Stimulated activated CD8-positive, alpha-beta memory T cell treated with anti-CD3 and anti-CD28 coated beads, Interleukin-12 subunit alpha, Interleukin-12 subunit beta, amount 100 ng/mL, for 4 hours (primary cell): ENCODE measurements at places on chromosomes 3 and 15.

GRCh38 chr3:38805765-38806386, 10.1 kb downstream of the SCN10A start:
- DNase-seq: no peak

DNA sequence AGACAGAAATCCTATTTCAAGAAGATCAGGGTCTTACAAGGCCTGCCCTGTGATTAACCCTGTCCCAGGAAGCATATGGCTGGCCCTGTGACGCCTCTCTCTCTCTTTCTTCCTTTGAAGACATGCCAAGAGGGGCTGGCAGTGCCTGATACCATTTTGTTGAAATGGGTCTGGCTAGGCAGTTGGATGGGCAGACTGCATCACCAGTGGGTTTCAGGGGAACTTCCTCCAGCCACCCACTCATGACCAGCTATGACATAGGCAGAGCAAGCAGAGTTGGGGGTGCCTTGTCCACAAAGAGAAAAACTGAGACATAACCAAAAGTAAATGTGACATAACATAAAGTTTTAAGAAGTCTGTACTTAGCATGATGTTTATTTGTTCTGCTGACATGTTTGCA, 31.4 kb upstream of the MANF start:
- no peak for DNase-seq

GRCh38 chr3:61627768-61628185, 66.4 kb downstream of the PTPRG start:
- DNase-seq: no peak

- no peak for DNase-seq
These were observed 5.3 kb downstream of the EIF4A2 start for GRCh38 chr3:186788482-186789370.

DNA sequence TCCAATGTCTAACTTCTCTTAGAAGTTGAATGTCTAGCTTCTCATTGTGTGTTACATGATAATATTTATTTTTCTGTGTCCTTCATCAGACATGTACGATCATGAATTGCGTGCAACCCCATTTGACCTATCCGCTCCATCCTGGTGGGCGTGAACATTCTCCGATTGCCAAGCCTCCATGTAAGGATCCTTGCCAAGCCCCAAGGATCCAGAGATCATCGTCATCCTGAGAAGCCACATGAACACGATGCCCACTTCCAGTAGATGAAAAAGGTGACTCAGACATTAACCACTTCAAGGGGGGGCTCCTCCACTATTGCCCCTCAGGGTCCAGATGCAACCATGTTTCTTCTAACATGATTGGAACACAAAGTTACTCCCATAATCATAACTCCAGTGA, 25.5 kb upstream of the KNG1 start:
- no peak for DNase-seq

DNA sequence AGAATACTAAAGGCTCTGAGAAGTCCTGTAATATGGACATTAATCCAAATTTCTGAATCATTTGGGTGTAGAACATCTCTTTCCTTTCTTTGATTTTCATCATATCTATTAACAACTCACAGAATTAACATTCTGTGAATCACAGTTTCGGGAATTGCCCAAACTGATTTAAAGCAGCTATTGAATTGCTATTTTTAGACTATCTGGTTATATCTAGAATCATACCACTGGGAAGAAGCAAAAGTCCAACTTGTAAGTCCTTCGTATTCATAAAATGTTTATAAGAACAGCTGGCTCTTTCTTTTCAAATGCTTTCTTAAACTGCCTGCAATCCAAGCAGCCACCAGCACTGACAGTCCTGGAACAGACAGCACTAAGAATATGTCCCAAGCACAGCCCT, 733.0 kb downstream of the NTRK3 start:
- no peak for DNase-seq

GRCh38 chr3:55654123-55654760, 167.1 kb upstream of the WNT5A start:
- no peak for DNase-seq

GRCh38 chr3:161163297-161163696, 57.8 kb upstream of the NMD3 start:
- DNase-seq: no peak

GRCh38 chr3:176174060-176174459, 1023.2 kb downstream of the TBL1XR1 start:
- no peak for DNase-seq

DNA sequence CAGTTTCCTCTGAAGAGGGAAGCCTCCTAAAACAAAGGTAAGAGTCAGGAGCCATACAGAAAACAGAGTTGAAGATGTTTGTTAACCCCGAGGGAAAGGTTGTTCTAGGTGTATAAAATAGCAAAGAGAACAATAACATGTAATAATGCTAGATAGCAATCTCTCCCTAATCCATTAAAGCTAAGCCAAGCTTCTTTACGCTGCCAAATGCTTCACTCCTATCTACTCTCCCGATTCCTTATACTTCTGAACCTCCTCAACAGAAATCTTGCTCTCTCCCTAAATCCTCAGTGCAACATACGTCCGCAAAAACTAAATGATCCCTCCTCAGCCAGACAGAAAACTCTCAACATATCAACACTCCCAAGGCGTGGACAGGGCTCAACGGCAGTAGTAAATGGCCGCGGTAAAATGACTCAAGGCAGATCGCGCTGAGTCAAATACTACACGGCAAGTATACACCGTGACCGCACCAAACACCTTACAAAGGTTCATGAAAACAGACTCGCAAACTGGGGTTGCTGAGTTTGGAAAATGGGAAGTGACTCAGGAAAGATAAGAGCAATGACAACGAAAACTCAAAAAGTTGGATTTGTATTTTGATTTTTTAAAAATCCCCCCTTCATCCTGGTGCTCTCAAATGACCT, 682 bp downstream of the CLDND1 start:
- DNase-seq: peak; percentile 27

GRCh38 chr3:101725890-101726275, 1.5 kb downstream of the CEP97 start:
- DNase-seq: no peak

- no peak for DNase-seq
These were observed 2.2 kb upstream of the CALML4 start for GRCh38 chr15:68207176-68207935.

GRCh38 chr3:171351676-171352075, 108.5 kb downstream of the TNIK start:
- DNase-seq: no peak

DNA sequence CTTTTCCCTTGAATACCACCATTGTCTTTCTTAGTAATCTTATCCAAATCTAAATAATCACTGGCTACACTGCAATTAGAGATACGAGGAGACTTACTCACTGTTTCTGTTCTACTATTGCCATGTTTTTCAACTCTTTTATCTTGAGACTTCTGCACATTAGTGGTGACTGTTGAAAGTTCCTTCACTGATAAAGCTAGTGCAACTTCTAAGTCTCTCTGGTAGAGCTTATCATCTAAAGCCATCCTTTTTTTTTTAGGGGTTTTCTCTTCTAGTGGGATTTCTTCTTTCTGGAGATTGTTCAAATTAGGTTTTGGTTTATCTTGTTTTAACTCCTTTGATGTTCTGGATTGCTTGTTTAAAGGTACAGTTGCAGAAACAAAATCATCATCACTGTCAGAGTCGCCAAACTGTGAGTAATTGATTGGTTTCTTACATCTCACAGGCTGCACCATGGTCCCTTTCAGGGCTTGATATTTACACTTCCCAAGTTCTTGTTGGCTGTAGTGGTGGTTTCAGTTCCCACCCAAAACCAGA, 37.7 kb downstream of the NCK1 start:
- no peak for DNase-seq
